NCI-H2171 treated with DMSO at 0.1 percent for 48 hours (cell line): ENCODE measurements at places on chromosomes 6 and 20.

- no peak for DNase-seq
Measured at GRCh38 chr6:106614592-106615257, 14.6 kb downstream of the RTN4IP1 start.

GRCh38 chr6:6818078-6818639 lies 229.6 kb downstream of the LY86 start:
- no peak for DNase-seq

- no peak for DNase-seq
Measured at GRCh38 chr20:56212091-56212490, 36.4 kb upstream of the MC3R start.

DNA sequence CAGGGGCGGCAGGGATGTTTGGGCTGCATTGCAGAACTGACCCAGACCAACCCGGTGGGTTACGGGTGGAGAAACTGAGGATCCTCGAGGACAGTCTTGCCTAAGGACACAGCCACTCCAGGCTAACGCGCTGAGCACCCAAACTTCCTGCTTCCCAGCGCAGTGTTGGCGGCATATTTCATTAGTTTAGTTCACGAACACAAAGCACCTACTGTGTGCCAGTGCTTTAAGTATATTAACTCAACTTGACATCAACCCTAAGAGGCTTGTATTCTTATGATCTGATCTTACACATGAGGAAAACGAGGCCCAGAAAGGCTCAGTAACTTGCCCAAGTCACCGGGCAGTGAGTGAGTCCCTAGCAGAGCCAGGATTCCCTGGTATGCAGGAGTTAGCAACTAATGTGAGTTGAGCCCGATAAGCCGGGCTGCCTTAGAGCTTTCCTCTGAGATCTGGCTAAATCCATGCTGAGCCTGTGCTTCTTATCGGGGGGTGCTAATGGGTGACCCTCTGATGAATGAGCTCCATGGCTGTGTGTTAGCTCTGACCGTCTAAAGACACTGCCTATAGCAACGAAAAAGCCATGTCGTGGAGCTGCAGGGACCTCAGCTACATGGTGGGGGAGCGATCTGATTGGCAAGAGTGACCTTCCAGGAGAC lies 92.7 kb downstream of the CD40 start:
- no peak for DNase-seq

GRCh38 chr6:130365166-130366106 lies at the start of gene TMEM200A:
Gene TMEM200A (plus strand): TSS chr6:130366017. CDS start chr6:130440423, 74,406 bp downstream.
- no peak for DNase-seq

DNA sequence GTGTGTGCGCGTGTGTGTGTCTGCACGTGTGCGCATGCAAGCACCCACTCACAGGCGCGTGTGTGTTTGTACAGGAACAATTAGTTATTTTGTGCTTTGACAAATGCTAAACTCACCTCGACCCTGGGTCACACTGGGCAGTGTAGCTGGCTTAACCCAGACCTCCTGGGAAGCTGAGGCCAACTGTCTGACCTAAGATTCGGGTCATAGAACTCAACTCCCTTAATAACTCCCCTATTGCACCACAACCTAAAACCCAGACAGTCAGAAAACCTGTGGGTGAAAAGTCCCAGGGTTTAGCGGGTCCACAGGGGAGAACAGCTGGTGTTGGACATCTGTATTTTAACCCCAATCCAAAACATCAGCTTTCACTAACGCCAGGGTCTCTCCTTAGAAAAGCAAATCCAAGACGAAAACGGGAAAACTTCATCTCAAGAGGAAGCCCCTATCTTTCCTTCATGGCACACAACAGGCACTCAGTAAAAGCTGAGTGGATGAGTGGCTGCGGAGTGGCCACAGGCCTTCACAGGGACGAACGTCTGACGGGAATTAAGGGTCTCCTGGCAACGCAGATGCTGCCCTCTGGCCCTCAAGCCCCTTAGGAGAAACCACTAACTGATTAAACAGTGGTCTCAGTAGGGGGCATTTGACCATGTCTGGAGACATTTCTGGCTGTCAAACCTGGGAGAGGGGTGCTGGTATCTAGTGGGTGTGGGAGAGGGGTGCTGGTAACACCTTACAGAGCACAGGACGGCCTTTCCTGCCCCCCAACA lies 4.5 kb downstream of the PMEPA1 start:
- no peak for DNase-seq
